ENCODE measurements at places on chromosomes 12 and 14.

DNA sequence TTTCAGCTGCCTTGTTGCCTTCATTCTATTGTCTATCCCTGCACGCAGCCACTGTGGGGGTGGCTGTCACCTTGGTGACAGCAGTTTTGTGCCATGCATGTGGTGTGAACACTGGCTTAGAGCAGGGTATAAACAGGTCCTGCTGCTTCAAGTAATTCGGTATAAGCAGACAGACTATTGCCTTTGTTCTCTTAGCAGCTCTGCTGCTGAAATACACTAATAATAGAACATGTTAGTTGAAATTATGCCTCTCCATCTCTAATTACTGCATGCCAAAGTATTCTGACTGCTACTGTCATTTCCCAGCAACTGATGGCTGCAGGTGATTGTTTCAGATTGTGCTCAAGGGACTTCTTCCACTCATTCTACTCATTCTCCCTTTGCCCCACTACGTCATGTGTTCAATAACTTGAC, 34.6 kb downstream of the PTPRO start:
- no peak for DNase-seq

DNA sequence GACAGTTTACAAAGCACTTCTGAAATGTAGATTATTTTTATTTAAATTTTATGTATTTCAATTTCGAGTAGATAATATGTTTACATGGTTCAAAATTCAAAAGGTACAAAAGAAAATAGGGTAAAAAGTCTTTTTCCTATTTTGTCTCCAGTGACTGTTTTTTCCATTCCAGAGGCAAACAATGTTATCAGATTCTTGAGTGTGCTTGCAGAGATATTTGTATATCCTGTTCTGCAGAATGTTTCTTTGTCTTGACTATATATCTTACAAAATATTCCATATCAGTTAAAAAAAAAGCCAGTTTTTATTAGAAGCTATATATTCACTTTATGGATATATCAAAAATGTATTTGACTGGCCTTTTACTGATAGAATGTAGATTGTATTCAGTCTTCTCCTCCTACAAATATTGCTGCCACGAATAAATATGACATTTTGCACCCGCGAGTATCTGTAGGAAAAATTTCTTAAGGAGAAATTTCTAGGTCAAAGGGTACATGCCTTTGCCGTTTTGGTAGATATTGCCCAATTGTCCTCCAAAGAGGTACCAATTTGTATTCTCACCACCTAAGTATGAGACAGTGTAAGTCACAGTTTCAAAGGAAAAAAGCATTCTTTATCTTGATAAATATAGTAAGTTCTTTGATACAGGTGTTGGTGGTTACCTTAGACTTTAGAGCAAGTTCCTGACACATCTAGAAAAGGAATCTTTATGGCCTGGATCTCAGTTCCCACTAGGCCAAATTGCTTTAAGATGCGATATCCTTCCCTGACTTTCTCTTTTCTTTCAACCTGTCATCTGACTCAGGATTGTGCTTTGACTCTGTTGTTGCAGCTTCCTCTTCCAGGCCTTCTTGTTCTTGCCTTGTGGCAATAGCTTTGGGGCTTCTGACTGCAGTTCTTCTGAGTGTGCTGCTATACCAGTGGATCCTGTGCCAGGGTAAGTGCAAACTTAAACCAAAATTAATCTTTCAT, 2.3 kb downstream of the KLRG1 start:
- no peak for DNase-seq

DNA sequence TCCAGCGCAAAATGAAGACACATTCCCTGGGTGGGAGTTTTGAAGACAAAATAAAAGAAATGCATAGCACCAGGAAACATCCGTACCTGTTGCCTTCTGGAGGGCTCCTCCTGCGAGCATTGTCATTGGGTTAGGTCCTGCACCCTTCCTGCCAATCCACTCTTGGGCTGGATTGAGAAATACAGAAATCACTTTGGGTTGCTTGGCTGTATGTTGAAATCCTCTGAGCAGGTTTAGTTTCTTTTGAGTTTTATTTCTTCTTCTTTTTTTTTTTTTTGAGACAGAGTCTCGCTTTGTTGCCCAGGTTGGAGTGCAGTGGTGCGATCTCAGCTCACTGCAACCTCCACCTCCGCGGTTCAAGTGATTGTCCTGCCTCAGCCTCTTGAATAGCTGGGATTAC, 67.6 kb downstream of the ARF6 start:
- DNase-seq = no peak

DNA sequence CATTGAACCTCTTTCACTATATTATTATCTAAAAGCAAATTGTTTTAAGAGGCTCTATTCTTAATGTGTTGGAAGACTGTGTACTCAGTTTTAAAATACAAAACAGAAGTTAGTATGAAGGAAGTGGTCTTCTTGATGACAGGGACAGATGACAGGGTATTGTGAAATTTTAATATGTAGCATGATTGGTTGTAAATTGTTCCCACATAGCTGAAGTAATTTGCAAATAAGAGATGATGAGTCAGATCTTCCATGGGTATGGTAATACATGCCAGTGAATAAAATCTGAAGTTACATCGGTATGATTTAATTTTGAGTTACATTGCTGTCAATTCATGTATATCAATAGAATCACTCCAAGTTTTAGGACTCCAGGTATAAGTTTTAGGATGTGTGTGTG, 454.8 kb downstream of the AEBP2 start:
- DNase-seq = no peak

DNA sequence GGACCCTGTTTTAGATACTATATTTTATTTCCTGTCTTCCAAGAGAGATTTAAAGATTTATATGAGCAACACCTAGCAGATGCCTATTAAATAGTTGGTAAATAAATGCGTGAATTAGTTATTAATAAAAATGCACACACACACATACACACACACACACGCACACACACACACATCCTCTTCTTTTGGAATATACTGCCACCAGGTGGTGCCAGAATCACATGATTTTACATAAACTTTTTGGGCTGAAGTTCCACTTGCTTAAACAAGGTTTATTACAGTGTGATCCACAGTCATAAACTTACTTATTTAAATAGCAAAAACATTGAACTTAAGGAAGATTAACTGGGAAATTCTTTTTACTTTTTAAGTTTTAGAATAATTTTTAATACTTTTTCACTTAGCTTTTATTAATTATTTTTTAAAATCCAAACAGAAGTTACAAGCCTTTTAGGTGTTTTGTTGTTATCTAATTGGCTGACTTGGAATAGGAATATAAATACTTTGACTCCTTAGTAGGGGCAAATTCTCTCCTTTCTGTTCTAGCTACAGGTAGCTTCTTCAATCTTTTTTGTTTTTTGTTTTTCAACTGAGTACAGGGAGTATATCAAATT, 17.5 kb downstream of the RAD51B start:
- DNase-seq = no peak
